ENCODE measurements at places on chromosomes 12 and 14.
A peak's percentile ranks its signal among the peaks of the same experiment; 100 is the strongest.

- peak overlapping the region; percentile 65 for H3K4me3 ChIP-seq
- no peaks in the 10 kb centered on the region for H3K27me3 ChIP-seq
- peak overlapping the region; percentile 59 for H3K27ac ChIP-seq
- DNase-seq = peak; percentile 38
Measured at GRCh38 chr14:97978341-97978740, 1181.2 kb downstream of the VRK1 start.

DNA sequence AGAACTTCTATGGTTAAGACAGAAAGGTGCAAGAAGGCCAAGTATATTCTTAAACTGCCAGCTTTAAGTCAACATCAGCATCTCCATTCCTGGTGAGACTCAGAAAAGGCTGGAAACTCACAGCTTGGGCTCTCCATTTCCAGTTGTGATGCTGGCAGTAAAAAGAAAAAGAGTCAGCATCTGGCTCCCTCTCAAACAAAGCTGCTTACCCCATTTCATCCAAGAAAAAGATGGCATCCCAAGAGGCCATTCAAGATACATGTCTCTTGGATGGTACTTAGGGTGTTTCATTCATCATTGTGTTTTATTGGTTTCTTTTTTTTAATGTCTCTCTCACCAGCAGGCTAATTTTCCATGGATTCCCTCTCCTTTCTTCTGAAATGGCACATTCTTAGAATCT lies 61.9 kb downstream of the DCAF5 start:
- H3K27ac ChIP-seq = peak overlapping the region; percentile 94
- H3K4me1 ChIP-seq = peaks cover 32% of the 10 kb centered on the region
- H3K27me3 ChIP-seq = no peaks in the 10 kb centered on the region
- H3K4me3 ChIP-seq = no peak overlapping the region
- no peaks in the 10 kb centered on the region for H3K36me3 ChIP-seq

DNA sequence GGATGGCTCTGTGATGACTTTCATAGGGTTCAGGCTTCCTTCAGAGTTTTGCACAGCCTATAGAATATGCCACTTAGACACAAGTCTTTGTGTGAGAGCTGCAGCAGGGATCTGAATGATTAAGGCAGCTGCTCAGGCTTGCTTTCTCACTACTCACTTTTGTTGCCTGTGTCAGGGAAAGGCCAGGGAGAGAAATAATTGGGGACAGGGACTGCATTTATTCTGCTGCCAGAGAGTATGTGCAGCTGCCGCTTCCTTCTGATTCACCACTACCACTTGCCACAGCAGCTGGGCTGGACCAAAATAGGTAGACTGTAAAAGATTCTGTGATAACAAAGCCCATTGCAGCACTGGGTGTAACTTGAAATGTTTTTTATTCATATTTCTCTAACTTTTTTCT lies 49.7 kb downstream of the TRMT5 start:
- H3K27ac ChIP-seq = no peak overlapping the region
- no peaks in the 10 kb centered on the region for H3K27me3 ChIP-seq
- DNase-seq = no peak
- H3K36me3 ChIP-seq = no peaks in the 10 kb centered on the region
- no peak overlapping the region for H3K4me3 ChIP-seq

GRCh38 chr12:71567537-71567936 lies 96.1 kb downstream of the ZFC3H1 start:
- no peaks in the 10 kb centered on the region for H3K27me3 ChIP-seq
- no peak for DNase-seq
- H3K4me3 ChIP-seq = no peak overlapping the region
- no peaks in the 10 kb centered on the region for H3K36me3 ChIP-seq
- no peaks in the 10 kb centered on the region for H3K4me1 ChIP-seq
- no peak overlapping the region for H3K27ac ChIP-seq

GRCh38 chr12:58596381-58596780 lies 323.9 kb downstream of the LRIG3 start:
- no peak overlapping the region for H3K27ac ChIP-seq
- no peaks in the 10 kb centered on the region for H3K27me3 ChIP-seq
- no peaks in the 10 kb centered on the region for H3K4me1 ChIP-seq
- H3K4me3 ChIP-seq = no peak overlapping the region
- no peak for DNase-seq
- H3K36me3 ChIP-seq = no peaks in the 10 kb centered on the region

GRCh38 chr12:89373763-89374572 lies 21.7 kb upstream of the DUSP6 start:
- peaks cover 18% of the 10 kb centered on the region for H3K4me1 ChIP-seq
- H3K36me3 ChIP-seq = no peaks in the 10 kb centered on the region
- peak overlapping the region; percentile 57 for H3K27ac ChIP-seq
- DNase-seq = no peak
- H3K27me3 ChIP-seq = no peaks in the 10 kb centered on the region

DNA sequence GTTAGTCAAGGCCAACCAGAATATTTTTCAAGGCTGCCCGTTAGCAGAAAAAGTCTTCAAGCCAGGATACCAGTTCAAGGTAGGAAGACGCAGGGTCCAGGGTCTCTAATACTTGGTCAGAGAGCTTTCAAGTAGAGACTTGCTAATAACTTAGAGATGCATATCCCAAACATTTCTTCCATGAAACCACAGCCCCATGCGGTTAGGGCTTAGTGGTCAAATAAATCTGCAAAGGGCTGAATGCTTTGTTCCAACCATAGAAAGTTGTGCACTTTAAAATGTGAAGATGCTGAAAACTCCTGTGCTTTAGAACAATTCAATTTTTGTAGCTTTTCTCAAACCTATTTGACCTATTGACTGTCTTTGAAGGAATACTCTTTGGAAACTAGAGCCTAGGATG lies 208.9 kb downstream of the PIK3C2G start:
- no peak for DNase-seq
- no peaks in the 10 kb centered on the region for H3K4me1 ChIP-seq
- H3K27ac ChIP-seq = no peak overlapping the region
- H3K27me3 ChIP-seq = no peaks in the 10 kb centered on the region

DNA sequence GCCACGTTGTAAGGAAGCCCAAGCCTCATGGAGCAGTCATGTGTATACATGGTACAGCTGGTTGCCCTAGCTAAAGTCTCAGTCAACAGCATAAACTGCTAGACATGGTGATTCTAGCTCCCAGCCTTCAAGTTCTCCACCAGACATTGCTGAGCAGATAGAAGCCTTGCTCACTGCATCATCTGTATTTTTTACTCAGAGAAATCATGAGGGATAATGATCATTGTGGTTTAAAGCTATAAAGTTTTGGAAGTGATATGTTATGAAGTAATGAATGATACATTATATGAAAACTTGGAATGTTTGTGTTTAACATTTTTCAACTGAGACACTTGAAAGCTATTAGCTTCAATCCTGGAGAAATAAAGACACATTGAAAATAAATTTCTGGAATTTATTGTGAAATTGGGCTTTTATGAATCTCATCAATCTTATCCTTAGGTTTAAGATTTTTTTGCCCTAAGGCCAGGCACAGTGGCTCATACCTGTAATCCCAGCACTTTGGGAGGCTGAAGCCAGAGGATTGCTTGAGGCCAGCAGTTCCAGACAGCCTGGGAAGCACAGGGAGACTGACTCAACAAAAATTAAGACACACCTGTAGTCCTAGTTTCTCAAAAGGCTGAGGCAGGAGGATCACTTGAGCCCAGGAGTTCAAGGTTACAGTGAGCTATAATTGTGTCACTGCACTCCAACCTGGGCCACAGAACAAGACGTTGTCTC lies 5.6 kb upstream of the NFATC4 start:
- no peak overlapping the region for H3K4me3 ChIP-seq
- no peaks in the 10 kb centered on the region for H3K27me3 ChIP-seq
- no peak overlapping the region for H3K27ac ChIP-seq
- no peak for DNase-seq
- H3K4me1 ChIP-seq = peaks cover 10% of the 10 kb centered on the region

DNA sequence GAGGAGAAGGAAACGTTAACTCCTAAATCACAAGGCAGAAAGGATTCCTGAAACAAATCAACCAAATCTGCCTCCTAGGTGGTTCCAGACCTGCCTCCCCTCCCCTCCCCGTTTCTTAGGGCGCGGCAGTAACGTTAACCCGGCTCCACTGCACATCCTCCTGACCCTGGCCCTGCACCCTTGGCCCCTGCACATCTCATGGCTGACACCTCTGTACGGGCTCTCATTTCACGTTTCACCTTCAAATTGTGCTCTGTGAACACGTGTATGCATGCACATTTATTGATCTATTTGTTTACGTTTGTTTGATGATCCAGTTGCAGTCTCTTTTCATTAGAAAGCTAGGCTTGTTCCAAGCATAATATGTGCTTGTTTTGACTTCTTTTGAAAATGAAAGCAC lies 358.1 kb downstream of the ADGRD1 start:
- no peak for DNase-seq
- H3K4me1 ChIP-seq = no peaks in the 10 kb centered on the region
- H3K27me3 ChIP-seq = no peaks in the 10 kb centered on the region

- H3K27me3 ChIP-seq = no peaks in the 10 kb centered on the region
- no peaks in the 10 kb centered on the region for H3K36me3 ChIP-seq
- H3K27ac ChIP-seq = no peak overlapping the region
- no peak for DNase-seq
Measured at GRCh38 chr14:77485256-77485655, 13.4 kb downstream of the ISM2 start.

DNA sequence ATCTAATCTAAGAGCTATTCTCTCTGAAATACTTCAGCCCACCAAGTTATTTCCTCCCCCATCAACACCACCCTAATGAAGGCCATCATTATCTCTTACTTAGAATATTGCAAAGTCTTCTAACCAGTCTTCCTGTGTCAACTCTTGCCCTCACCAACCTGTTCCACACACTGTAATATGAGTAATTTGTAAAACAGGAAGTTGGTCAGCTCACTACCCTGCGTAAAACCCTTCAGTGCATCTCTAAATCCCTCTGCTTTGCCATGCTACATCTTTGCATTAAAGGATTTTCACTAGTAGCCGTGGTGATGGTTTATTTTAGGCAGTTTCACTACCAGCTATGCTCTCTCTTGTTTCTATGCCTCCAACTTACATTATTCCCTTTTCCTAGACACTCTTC lies 70.0 kb downstream of the KIF21A start:
- H3K36me3 ChIP-seq = no peaks in the 10 kb centered on the region
- H3K4me3 ChIP-seq = no peak overlapping the region
- H3K27ac ChIP-seq = no peak overlapping the region
- no peak for DNase-seq
- H3K27me3 ChIP-seq = no peaks in the 10 kb centered on the region

DNA sequence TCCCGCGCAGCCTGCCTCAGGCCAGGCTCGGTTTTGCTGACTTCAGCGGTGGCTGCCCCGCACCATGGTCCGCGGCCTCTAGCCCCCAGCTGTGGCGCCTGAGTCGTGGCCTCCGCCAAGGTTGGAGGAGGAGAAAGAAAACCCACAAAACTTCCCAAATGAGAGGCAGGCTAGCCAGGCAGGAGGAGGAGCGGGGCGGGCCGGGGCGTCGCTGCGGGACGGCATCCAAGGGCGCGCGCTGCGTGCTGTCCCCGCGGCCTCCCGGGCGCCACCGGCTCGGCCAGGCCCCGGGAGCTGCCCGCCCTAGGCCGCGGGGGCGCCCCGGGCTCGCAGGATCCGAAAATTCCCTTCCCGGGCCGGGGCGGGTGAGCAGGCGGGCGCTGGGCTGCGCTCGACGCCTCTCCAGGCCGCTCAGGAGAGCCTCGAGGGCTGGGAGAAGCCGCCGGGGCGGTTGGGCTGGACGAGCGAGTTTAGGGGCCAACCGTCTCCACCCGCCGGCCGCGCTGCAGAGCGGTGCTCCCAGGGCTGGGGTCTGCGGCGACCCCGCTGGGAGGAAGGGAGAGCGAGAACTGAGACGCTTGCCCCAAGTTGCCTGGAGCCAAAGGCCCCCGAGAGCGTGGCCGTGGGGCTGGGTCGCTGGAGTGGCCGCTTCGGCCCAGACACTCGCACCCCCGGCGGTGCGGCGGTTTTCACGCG lies at the start of gene EFS:
Gene EFS (minus strand): TSS at position 137 of the 696 bp plus-strand sequence. CDS start 147 bp downstream, outside the sequence.
- no peaks in the 10 kb centered on the region for H3K36me3 ChIP-seq
- no peaks in the 10 kb centered on the region for H3K27me3 ChIP-seq
- H3K4me3 ChIP-seq = peak within 1 kb of the TSS; percentile 73
- DNase-seq = no peak
- H3K27ac ChIP-seq = peak within 1 kb of the TSS; percentile 86
- H3K4me1 ChIP-seq = no peaks in the 10 kb centered on the region

- H3K27ac ChIP-seq = no peak overlapping the region
- H3K4me3 ChIP-seq = peak overlapping the region; percentile 75
- H3K27me3 ChIP-seq = no peaks in the 10 kb centered on the region
- no peak for DNase-seq
Measured at GRCh38 chr12:66235626-66236281, 46.7 kb downstream of the IRAK3 start.

- H3K4me1 ChIP-seq = peaks cover 16% of the 10 kb centered on the region
- H3K27ac ChIP-seq = peak overlapping the region; percentile 89
- H3K27me3 ChIP-seq = no peaks in the 10 kb centered on the region
- H3K4me3 ChIP-seq = peak overlapping the region; percentile 67
Measured at GRCh38 chr14:58296726-58297125, 1.6 kb upstream of the ARID4A start.

DNA sequence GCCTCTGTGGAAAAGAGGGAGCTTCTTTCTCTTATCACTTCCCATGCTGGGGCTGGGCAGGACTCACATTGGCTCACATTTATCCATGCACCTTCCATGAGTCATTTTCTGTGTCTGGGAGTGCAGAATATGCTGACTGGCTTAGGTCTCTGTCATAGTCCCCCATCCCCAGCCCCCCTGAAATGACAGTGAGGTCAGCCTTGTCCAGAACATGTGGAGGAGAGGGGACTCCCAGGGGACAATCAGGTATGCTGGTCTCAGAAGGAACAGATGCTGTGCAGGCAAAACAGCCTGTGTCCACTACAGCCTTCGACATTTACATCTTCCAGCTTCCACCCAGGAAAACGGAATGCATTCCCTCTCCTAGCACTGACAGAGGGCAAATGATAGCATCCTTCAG lies 35.0 kb downstream of the ADGRD1 start:
- no peak overlapping the region for H3K4me3 ChIP-seq
- no peak overlapping the region for H3K27ac ChIP-seq
- no peaks in the 10 kb centered on the region for H3K27me3 ChIP-seq
- no peaks in the 10 kb centered on the region for H3K36me3 ChIP-seq
- H3K4me1 ChIP-seq = no peaks in the 10 kb centered on the region

- DNase-seq = no peak
- peaks cover 62% of the 10 kb centered on the region for H3K4me1 ChIP-seq
- H3K36me3 ChIP-seq = no peaks in the 10 kb centered on the region
- H3K27ac ChIP-seq = no peak overlapping the region
Measured at GRCh38 chr14:51658441-51659173, 6.9 kb downstream of the FRMD6 start.

GRCh38 chr12:50564237-50564947 lies 59.6 kb downstream of the DIP2B start:
- H3K27ac ChIP-seq = no peak overlapping the region
- no peaks in the 10 kb centered on the region for H3K27me3 ChIP-seq
- DNase-seq = no peak
- H3K4me3 ChIP-seq = no peak overlapping the region
- H3K4me1 ChIP-seq = peaks cover 16% of the 10 kb centered on the region

GRCh38 chr12:78951803-78952551 lies 87.4 kb downstream of the SYT1 start:
- no peak overlapping the region for H3K4me3 ChIP-seq
- no peaks in the 10 kb centered on the region for H3K27me3 ChIP-seq
- DNase-seq = no peak
- H3K27ac ChIP-seq = no peak overlapping the region
- H3K36me3 ChIP-seq = no peaks in the 10 kb centered on the region
- H3K4me1 ChIP-seq = no peaks in the 10 kb centered on the region

Measured in thoracic aorta (tissue), 2 donors.